Retina (tissue), 1 donor: ENCODE measurements at places on chromosomes 7 and 10.

DNA sequence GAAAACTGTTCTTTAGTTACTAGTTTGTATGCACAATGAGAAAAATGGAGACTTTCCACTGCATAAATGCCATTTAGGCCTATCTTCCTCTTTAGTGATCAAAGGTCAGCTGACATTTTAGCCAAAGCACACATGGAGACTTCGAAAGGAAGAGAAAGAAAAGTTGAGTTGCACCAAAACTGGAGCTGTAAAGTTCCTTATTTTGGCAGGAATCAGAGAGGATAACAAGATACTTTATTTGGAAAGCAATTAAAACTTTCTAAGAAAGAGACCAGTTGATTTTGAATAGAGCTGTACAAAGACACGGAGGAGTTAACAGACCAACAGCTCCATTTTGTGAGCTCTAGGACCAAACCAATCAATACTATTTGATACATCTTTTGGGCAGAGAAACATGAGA is 14.2 kb downstream of the ENTPD7 start:
- DNase-seq = no peak

GRCh38 chr10:114726820-114727271 is 68.8 kb upstream of the ABLIM1 start:
- DNase-seq = no peak

DNA sequence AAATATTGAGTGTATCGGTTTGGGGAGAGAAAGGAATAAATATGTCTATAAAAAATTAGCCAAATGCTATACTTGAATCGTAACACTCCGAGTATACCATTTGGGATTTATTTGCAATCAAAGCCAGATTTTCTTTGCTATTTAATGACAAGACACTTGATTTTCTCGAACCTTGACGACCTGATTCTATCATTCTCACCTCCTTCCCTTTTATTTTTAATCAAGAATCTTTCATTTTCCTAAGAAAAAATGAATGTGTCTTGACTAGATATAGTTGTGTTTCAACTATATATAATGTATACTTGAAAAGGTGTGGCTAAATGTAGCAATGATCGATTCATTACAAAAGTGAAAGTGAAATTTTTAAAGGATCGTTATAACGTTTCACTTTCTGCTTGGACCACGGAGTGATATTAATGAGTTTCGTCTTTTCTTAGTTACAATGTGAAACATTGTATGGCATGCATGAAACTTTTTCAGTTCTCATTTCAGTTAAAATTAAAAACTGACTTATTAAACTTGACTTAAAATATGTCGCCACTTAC is 562 bp downstream of the NUB1 start:
- no peak for DNase-seq

DNA sequence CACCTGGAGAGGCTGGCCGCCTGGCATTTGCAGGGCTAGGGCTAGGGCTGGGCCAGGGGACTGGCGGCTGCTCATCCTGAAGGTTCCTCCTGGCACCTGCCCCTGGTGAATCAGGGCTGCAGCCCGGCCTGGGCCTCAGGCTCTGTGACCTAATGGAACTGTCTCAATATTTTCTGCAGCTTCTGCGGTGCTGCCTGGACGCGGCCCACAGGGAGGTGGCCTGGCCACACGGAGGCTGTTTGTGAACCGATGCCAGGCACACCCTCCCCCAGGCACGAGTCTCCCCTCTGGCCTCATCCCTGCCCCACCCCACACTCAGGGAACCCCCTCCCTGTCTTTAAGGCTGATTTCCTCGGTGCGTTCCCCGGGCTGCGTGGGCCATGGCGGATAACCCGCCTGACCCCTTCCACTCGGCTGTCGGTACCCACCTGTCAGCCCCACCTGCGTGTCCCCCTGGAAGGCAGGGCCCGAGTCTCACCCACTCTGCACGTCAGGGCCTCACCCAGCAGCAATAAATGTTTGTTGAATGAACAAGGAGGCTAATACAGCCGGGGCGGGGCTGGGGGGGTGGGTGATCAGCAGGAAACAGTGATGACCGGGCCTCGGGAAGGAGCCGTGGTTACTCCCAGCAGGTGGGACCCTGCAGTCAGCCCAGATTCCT is 54.5 kb upstream of the DNAJB6 start:
- DNase-seq = no peak

- no peak for DNase-seq
Observed at GRCh38 chr10:78571286-78571685, 497.5 kb upstream of the ZMIZ1 start.
